Stimulated activated CD4-positive, alpha-beta T cell treated with anti-CD3 and anti-CD28 coated beads, Interleukin-1b, Interleukin-23, amount 100 ng/mL, for 1 hour (primary cell): ENCODE measurements at places on chromosomes 2 and 18.
A peak's percentile ranks its signal among the peaks of the same experiment; 100 is the strongest.

DNA sequence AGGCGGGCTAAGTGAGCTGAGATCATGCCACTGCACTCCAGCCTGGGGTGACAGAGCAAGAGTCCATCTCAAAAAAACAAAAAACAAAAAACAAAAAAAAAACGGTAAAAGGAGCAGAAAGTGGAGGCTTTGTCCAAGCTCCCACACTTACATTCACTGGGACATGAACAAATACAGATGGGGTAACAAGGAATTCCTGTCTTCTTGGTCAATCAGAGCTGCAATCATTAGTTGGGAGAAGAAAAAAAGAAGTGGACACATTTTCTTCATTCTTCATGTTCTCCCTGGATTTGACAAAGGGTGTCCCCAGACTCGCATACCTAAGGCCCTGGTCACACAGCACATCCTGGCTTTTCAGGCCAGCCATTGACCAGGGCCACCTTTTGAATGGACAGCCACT is 124.6 kb downstream of the SOCS6 start:
- DNase-seq, result no peak

DNA sequence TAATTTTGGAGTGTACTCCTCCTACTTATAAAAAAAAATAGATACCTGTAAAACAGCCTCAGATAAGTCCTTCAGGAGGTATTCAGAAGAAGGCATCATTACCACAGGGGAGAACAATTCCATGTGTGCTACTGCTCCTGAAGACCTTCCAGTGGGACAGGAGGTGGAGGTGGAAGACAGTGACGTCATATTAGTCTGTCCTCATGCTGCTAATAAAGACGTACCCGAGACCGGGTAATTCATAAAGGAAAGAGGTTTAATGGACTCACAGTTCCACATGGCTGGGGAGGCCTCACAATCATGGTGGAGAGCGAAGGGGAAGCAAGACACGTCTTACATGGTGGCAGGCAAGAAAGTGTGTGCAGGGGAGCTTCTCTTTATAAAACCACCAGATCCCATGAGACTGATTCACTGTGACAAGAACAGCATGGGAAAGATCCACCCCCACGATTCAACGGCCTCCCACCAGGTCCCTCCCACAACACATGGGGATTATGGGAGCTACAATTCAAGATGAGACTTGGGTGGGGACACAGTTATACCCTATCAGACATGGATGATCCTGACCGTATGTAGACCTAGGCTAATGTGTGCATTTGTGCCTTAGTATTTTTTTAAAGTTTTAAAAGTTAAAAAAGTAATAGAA is 98.4 kb downstream of the NDUFA10 start:
- no peak for DNase-seq

- no peak for DNase-seq
These were observed 132.0 kb downstream of the SNTG2 start for GRCh38 chr2:1082456-1083205.

DNA sequence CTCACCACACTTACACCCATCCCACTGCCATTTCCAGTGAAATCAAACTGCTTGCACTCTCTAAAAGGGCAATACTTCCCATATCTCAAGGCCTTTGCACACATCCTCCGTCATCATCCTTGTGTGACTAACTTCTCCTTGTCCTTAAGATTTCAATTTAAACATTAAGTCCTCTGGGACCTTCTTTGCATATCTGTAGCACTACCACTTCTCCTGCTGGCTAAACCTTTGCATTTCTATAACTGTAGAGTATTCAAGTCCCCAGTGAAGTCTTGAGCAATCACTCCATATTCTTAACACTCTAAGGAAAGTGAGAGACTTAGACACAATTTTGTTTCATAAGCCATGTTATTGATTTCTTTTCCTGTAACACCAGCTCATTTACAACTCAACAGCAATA is 136.8 kb upstream of the EPHA4 start:
- no peak for DNase-seq

DNA sequence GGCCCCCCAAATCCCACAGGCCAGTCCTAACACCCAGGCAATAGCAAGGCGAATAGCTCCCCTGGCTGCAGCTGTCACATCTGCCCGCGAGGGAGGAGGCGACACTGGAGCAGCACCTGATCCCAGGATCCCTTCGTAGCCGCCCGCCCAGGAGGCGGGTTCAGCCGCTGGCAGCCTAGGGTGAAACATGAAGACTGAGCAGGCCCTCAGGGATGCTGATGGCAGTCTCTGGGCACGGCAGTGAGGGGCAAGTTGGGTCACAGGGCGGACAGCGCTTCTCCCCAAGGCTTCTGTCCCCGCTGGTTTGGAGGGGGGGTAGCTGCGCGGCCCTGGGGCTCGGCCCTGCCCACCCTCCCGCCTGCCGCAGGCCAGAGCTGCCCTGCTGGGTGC is 1.9 kb downstream of the DNMT3A start:
- DNase-seq, result no peak

DNA sequence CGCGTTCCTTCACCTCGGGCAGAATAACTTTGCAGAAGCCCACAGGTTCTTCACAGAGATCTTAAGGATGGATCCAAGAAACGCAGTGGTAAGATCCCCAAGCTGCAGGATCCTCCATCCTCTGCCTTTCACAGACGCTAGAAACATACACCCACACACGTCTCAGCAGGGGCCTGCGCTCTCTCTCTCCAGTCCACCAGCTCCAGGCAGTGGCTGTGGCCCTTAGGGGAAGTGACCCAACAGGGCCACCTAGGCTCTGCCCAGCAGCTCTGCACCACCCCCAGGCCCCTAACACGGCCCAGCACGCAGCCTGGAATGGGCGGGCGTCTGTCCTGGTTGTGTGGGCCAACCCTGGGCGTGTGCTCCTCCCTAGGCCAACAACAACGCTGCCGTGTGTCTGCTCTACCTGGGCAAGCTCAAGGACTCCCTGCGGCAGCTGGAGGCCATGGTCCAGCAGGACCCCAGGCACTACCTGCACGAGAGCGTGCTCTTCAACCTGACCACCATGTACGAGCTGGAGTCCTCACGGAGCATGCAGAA is 40.4 kb downstream of the ADI1 start:
- DNase-seq, result no peak

DNA sequence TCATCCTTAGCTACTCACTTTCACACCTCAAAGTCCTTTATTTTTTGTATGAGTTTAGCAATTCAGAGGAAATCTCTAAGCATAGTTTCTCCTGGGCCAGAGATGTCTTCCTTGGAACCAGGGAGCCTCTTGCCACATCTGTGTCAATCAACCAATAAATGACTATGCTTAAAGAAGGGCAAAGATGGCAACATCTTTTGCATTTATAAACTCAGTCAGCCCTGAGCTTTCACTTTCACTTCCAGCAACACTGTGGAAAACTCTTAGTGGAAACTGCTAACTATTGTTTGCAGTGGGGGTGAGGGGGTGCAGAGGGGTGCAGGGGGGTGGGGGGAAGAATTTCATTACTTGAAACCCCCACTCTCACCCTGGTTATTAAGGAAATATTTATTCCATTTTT is 3.4 kb downstream of the ACVR1C start:
- no peak for DNase-seq

GRCh38 chr2:212402316-212402715 is 136.3 kb downstream of the ERBB4 start:
- no peak for DNase-seq

- no peak for DNase-seq
These were observed 674.7 kb downstream of the PLCL1 start for GRCh38 chr2:198479065-198479464.

DNA sequence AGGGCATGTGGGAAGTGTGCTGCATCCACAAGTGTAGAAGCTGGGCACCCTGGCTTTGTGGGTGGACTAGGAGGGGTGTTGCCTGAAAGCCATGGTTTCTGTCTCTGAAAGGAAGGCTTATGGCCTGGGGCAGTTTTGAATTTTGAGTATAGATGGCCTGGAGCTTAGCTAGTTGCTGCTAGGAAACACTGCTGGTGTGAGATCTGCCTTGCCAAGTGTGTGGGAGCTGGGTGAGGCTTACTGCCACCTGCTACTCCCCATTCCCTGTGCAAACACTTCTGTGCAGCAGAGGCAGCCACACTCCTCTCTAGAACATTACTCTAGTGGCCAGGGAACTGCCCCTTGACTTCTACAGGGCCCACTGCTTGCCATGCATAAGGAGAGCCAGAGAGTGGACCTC is 831.7 kb upstream of the LRRTM1 start:
- no peak for DNase-seq

DNA sequence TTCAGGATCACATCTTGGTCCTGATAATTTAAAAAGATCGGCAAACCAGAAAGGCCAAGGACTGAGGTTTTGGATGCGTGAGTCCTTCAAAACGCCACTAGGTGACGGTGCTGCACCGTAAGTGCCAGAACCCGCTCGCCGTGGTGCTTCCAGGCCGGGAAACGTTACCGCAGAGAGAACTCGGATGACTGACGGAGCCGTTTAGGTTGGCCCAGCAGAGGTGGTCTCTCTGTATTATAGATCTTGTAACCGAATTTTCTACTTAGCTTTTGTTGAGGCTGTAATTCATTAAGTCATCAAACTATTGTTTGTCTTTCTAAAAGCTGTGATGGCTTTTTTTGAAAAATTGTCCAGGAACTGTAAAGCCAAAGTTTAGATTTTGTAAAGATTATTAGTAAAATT is 39.8 kb upstream of the ADCYAP1 start:
- peak; percentile 5 for DNase-seq

GRCh38 chr2:236552581-236553363 is 16.9 kb upstream of the ACKR3 start:
- DNase-seq, result no peak

DNA sequence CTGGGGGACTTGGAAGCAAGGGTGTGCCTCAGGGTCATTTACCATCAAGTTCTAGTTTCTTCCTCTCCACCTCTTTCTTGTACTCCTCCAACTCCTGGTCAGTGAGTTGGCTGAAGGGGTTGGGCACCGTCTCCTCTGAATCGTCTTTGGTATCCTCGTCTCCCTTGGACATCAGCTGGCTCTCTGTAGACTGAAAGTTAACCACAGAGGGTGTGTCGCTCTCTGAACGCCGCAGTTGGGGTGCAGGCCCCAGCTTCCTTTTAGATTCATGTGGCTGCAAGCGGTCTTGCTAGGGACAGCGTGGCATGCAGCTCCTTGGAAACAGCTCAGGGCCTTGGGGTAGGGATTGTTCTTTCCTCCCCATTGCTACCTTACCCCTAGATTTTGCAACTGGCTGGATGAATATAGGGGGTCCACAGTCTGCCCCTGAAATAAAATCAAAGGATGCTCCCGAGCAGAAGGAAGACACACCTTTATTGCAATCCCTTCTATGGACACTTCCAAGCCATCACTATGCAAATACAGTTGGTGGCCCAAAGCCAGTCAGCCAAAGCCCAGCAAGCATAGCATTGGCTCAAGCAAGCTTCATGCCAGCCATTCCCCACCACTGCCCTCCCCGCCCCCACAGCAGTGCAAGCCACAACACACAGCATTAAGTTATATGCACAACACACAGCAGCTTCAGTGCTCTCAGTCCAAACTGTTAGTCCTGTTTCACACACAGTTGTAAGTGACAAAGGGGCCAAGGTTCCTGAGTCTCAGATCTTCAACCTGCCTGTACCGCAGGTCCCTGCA is 93.2 kb downstream of the ADD2 start:
- no peak for DNase-seq

DNA sequence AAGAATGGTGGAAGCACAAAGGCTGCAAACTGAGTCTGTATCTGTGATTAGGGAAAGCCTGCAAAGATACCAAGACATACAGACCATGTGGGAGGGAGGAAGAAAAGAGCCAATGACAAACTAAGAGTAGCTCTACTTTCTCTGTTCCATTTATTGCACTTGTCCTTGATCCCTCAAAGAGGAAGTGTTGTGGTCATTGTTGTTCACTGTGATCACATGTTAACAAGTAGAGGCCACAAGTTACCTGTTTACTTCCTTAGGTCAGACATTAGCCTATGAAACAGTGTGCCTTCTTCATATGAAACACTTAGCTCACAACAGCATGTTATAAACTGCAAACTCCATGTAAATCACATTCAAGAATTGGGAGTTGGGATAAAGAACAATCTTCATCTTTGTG is 32.6 kb downstream of the MAP2 start:
- DNase-seq, result no peak

DNA sequence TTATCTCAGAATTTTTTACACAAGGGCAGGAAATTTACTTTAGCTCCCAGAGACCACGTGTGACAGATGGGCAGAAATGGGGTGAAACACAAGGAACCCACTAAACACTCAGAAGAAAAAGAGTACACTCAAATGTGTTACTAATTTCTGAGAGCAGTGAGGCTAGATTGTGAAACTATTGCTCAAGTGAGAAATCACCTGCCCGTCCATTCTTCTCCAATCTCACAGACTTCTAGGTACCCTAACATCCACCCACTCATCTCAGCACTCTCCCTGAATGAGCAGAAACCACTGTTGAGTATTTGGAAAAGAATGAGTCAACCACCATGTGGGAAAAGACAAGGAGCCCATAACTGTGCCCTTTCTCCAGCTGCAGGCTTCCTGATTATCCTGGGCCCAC is 293.0 kb upstream of the CDH2 start:
- DNase-seq, result no peak

DNA sequence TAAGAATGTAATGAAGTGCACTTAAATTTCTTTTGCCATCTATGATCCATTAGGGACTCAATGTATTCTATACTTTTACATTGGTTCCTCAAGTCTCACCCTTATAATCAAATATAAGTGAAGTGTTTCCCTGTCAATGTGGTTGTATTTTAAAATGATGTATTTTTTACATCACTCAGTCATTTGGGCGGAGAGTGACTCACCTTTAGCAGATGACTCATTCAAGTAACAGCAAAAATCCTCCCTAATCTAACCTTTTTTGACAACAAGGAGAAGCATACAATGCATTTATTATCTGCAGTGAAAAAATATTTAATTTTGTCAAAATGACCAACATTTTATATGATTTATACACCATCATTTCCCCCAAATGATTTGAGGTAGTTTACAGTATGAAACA is 94.4 kb downstream of the FANCL start:
- no peak for DNase-seq

- DNase-seq, result no peak
These were observed 175.2 kb downstream of the SH3RF3 start for GRCh38 chr2:109304242-109304641.

- DNase-seq, result no peak
These were observed 44.3 kb downstream of the AQP4 start for GRCh38 chr18:26821181-26821580.

- no peak for DNase-seq
These were observed 219.2 kb downstream of the FHOD3 start for GRCh38 chr18:36516726-36517125.

GRCh38 chr2:134079373-134079772 is 174.5 kb upstream of the MGAT5 start:
- DNase-seq, result no peak

- DNase-seq, result no peak
These were observed 11.9 kb downstream of the ZNF407 start for GRCh38 chr18:74609535-74609934.
